Stimulated activated CD4-positive, alpha-beta T cell treated with anti-CD3 and anti-CD28 coated beads, Interleukin-1b, Interleukin-23, amount 100 ng/mL, for 1 hour (primary cell): ENCODE measurements at places on chromosomes 1 and 21.

DNA sequence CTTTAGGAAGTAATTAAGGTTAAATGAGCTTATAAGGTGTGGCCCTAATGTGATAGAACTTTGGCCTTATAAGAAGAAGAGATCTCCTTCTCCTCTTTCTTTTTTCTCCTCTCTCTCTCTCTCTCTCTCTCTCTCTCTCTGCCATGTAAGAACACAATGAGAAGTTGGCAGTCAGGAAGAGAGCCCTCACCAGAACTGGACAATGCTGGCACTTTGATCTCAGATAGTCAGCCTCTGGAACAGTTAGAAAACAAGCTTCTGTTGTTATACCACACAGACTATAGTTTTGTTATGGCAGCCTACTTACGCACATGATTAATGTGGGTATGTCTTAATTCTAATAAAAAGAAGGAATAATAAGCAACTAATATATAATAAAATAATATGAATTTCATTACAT is 444.2 kb upstream of the LRRC7 start:
- DNase-seq: no peak

DNA sequence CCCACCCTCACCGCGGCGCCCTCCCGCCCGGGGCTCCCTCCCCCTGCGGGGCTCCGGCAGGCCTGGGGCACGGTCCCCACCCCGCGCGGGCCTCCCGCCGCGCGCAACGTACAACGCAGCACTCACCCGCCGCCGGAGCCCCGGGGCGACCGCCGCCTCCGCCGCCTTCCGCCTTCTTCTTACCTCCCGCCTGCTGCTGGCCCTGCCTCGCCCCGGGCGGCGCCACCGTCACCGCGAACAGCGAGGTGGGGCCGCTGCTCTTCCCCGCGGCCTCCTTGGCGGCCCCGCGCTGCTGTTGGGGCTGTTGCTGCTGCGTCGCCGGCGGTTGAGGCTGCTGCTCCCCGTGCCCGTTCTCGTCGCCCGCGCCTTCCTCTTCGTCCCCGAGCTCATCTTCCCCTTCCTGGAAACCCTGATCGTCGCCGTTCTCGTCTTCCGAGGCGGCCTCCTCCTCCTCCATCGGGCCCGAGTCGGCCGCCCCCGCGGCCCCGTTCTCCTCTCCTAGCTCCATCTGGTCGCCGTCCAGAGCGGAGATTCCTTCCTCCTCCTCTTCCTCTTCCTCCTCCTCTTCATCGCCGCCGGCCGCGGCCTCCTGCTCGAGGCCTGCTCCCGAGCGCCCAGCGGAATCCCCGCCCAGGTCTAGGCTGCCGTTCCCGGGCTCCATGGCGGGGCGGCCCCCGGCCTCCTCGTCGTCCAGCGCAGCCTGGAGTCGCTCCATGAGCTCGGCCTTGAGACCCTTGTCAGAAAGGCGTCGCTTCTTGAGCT is 671 bp downstream of the HNRNPU start:
- DNase-seq: no peak

- no peak for DNase-seq
Observed at GRCh38 chr1:152566681-152567080, at the start of gene LCE3E. LCE3E (minus strand) TSS chr1:152566780; CDS start chr1:152566208, 572 bp downstream.

- no peak for DNase-seq
Observed at GRCh38 chr1:228169345-228169744, 3.7 kb downstream of the IBA57 start.

GRCh38 chr1:4916610-4917009 is 262.2 kb downstream of the AJAP1 start:
- no peak for DNase-seq

DNA sequence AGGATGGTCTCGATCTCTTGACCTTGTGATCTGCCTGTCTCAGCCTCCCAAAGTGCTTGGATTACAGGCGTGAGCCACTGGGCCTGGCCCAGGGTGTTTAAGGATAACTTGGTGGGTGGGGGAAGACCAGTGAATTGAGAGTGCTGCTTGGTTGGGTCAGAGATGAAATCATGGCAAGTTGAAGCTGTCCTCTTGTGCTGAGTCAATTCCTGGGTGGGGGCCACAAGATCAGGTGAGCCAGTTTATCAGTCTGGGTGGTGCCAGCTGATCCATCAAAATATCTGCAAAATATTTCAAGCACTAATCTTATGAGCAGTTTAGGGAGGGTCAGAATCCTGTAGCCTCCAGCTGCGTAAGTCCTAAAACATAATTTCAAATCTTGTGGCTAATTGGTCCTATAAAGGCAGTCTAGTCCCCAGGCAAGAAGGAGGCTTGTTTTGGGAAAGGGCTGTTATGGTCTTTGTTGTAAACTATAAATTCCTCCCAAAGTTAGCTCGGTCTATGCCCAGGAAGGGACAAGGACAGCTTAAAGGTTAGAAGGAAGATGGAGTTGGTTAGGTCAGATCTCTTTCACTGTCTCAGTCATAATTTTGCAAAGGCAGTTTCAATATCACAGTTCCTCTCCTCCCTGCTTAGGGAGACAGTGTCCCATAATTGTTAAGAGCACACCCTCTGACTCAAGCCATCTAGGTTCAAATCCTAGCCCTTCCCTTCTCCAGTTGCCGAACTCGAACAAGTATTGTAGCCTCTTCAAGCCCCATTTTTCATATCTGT is 66.8 kb upstream of the BACH1 start:
- no peak for DNase-seq

- DNase-seq: no peak
Observed at GRCh38 chr1:234069760-234070159, 165.3 kb downstream of the SLC35F3 start.

GRCh38 chr1:155219592-155220031 is 11.1 kb downstream of the MTX1 start:
- no peak for DNase-seq

DNA sequence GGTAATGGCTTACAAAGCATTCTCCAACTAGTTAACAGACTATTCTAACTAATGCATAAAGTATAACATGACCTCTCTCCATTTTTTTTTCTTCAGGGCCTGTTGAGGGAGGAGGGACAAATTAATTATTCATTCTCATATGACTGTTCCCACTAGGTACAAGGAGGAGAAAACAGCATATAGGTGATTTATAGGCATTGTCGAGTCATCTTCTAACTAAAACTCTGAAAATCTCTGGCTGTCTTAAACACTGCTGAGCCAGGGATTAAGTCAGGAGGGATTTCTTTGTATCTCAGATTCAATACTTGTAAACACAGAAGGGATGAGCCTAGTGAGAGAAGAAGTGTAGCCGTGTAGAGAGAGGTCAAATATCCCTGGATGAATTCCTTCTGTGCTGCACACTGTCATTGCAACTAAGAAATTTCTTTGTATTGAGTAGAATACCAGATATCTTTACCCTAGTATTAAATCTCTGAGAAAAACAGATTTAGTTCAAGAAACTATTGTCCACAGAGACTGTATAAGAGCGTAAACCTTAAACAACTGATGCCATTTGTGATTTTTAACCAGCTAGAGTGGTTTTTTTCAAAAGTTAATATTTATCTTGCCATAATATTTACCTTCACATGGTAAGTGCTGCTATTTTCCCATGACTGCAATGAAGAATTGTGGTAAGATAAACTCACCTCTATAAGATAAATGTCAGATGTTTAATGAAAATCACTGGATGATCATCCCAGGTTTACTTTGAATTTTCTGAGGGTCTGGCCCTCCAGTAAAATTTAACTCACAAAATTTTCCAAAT is 465.3 kb downstream of the RWDD3 start:
- no peak for DNase-seq

GRCh38 chr1:191675856-191676783 is 482.1 kb upstream of the RGS18 start:
- DNase-seq: no peak

DNA sequence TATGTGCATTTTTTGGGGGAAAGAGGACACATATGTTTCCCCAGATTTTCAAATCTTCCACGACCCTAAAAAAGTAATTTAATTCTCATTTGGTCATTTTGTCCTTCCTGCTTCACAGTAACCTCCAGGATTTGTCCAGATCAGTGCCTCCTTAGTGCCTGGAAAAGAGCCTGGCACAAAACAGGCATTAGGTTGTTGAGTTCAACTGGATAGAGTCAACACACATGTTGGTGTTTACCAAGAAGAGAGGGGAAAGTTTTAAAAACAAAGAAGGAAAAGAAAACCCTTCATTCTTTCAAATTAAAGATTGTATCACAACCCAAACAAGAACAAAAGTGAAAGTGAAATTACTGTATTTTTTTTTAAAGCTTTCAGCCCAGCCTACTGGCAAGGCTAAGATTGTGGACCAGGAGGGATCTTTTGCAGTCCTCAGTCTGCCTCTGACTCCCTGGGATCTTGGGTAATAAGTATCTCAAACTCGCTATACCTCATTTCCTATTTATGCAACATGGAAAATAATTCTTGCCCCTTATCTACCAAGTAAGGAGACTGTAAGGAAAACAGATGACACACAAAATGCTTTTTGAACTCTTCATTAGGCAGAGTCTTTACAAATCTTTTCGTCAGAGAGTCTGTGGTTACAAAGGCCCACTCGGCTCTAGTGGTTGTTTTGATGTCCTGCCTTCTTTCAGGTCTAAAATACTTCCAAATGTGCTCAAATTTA is 57.8 kb downstream of the ZNF281 start:
- no peak for DNase-seq

GRCh38 chr1:154878371-154879037 is 8.4 kb upstream of the KCNN3 start:
- peak; percentile 22 for DNase-seq

DNA sequence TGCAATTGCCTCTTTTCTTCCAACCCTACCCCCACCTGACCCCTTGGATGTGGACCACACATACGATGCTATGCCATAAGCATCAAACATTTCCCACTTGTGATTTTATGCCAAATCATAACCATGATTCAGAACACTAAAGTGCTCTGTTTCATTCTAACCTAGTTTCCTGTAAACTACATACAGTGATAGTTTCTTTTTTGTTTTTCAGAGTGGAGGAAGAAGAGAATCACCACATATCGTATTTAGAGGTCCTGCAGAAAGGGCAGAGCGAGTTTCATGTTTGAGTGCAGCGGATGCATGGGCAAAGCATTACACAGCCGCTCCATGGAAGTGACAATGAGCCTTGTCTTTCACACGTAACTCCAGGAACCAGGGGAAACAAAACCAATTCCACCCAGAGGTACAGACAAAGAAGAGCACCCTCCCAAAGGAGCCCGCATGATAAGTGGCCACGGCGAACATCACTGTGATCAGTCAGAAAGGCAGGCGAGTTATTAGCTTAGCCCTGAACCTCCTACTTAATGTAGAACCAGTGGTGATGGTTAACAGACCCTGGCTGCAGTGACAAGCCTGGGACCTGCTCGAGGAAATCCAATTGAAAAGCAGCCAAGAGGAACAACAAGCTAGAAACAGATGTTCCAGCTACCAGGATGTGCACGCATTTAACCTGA is 64.0 kb upstream of the ZNF281 start:
- no peak for DNase-seq

DNA sequence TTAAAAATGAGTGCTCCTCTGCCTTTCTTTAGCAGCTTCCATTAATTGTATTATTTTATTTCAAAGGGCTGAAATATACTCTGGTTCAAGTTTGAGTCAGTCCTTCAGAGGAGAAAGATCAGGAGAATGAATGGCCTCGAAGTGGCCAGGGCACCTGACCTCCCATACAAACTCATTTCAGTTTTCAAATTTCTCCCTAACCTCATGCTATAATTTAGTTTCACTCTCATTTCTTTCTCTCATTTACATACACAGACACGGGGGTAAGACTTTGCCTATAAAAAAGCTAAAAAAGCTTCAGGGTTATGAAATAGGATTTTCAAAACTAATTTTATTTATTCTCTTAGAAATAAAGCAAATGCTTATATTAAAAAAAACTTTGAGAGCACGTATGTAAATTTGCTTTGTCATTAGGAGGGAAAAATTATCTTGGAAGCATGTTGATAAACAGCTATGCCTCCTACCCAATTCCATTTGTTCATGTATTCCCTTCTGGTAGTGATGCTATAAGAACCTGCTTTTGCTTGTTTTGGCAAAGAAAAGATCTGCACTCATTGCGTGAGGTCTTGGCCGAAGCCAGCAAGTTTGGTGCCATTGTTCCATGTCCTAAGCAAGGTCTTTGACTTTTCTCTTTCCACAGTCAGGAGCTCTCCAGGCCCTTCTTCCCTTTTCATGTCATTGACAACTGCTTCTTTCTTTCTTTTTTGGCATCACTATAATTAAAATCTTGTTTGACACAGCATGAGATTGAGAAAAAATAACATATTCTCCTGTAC is 80.4 kb upstream of the LRRC53 start:
- DNase-seq: no peak

DNA sequence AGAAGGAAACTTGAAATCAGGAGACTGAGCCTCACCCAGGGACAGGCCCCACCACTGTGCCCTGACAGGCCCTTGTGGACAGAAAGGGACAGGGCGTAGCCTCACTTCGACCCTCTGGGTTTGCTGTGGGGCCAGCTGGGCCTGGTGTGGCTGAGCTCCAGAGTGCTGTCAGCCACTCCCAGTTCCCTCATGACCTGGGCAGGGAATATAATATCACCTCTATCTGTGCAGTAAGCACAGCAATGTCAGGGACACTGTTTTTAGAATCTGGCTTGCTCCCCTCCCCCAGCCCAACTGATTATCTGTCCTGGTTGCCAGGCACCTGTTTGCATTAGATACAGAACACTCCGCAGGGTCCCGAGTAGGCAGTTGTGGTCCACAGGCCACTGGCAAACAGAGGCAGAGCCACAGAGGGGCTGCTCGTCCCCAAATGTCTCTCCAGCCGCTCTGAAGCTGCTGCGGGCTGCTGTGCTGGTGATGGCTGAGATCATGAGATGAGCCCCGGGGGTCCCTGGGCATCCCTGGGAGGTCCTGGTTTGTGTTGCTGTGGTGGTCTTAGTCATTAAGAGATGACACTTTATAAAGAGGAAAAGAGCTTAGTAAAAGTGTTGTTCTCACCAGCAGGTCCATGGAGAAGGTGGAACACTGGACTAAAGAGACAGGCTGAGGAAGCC is 51.6 kb downstream of the ETS2 start:
- no peak for DNase-seq

DNA sequence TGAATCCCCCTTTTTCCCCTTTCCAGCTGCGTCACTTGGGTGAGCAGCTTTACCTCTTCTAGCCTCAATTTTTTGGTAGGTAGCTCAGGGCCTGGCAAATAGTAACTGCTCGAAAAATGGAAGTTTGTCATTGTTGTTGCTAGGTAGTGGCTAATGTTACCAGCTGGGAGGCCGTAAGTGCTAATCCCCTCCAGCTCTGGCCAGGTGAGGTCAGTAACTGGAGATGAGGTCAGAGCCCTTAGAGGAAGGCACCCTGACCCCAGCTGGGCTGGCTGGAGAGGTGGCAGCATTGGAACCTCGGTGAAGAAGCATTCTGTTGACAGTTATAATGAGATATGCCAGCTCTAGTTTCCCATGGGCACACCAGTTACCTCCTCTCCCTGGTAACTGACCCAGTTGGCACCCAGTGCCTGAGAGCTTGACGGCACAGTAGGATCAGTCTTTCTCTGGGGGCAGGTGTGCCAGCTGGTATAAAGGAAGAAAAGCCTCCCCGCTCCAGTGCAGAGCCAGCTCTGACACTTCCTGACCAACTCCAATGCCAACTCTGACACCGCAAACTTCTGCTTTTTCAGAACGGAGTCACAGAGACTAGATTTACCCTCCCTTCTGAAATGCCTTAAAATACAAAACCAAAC is 35.0 kb upstream of the SLC2A1 start:
- DNase-seq: no peak

GRCh38 chr21:19523746-19524145 is 1120.2 kb upstream of the TMPRSS15 start:
- no peak for DNase-seq

GRCh38 chr21:45950740-45951515 is 30.6 kb upstream of the COL6A1 start:
- no peak for DNase-seq

- no peak for DNase-seq
Observed at GRCh38 chr1:78333502-78333901, 157.3 kb upstream of the PTGFR start.

- no peak for DNase-seq
Observed at GRCh38 chr1:232951180-232951579, 769 bp downstream of the NTPCR start.
